ENCODE measurements at places on chromosomes 4 and X.

- DNase-seq, result no peak
These were observed 56.6 kb upstream of the PACRGL start for GRCh38 chr4:20643631-20644030.

DNA sequence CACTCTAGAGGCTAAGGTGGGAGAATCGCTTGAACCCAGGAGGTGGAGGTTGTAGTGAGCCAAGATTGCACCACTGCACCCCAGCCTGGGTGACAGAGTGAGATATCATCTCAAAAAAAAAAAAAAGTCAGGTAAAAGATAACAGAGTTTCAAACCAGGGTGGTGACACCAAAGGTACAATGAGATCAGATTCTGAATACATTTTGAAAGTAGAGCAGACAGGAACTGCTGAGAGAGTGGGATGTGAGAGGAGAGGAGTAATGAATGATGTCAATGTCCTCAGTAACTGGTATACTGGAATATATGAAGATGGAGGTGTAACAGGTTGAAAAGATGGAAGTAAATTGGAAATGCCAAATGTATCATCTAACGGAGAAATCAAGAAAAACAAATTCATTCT, 135.6 kb downstream of the CAMK2D start:
- no peak for DNase-seq

GRCh38 chrX:55142206-55142918, 53.5 kb downstream of the PAGE2 start:
- DNase-seq, result no peak

DNA sequence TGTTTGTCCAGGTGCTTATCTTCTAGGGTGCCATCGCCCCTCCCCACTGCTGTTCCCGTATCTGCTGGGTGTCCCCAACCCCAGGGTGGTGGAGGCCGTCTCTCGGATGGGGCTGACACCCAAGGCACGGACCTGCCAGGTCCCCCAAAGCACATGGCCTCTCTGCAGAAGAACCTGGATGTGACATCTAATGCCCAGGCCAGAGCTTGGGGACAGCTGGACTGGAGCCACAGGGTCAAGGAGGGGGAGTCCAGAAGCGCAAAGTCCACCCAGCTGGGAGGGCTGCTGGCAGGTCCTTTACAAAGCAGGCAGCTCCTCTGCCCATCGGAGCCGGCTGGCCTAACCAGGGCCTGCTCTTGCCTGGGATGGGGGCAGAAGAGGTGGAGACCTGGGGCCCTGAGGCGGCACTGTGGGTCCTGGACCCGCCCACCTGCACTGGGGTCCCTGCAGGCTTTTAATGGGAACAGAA, 751 bp upstream of the DOK7 start:
- no peak for DNase-seq

- no peak for DNase-seq
These were observed 2.5 kb upstream of the RS1 start for GRCh38 chrX:18674417-18674787.

DNA sequence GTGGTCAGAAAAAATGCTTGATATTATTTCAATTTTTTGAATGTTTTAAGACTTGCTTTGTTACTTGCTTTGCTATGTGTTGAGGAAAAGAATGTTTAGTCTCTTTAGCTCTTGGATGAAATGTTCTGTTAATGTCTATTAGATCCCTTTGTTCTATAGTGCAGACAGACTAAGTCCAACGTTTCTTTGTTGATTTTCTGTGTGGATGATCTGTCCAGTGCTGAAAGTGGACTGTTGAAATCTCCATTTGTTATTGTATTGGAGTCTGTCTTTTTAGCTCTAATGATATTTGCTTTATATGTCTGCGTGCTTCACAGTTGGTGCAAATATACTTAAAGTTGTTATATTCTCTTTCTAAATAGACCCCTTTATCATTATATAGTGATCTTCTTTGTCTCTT, 220.6 kb downstream of the GUCY2F start:
- no peak for DNase-seq

DNA sequence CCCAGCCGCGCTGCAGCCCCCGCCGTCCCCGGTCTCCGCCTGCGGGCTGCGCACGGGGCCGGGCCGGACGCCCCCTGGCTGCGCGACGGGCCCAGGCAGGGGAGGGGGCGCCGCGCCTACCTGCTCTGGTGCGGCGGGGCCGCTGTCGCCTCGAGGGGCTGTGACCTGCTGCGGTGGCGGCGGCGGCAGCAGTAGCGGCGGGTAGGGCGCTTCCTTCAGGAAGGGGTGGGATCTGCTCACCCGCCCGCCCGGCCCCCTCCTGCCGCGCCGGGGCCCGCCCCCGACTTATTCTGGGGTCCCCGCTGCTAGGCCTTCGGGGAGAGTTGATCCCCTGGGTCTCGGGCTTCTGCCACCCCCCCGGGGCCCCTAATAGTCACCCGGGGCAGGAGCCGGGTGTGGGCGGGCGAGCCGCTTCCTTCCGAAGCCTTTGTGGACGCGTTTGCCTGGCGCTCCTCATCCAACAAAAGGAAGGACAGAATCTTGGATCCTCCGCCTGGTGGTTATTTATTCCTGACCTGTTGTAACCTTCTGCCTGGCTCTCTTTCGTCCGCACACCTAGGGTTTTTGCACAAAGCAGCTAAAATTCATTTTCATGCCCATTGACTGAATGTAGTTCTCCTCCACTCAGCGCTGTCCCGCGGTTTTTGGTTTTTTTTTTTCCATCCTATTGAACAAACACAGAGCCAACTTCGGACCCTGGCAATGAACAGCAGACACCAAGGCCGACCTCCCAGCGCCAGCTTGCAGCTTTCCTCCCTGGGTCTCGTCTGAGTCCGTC, at the start of gene TMEM150C:
TSS of gene TMEM150C (minus strand) at position 203 of the 778 bp plus-strand sequence. CDS start 57,331 bp downstream, outside the sequence.
- no peak for DNase-seq

DNA sequence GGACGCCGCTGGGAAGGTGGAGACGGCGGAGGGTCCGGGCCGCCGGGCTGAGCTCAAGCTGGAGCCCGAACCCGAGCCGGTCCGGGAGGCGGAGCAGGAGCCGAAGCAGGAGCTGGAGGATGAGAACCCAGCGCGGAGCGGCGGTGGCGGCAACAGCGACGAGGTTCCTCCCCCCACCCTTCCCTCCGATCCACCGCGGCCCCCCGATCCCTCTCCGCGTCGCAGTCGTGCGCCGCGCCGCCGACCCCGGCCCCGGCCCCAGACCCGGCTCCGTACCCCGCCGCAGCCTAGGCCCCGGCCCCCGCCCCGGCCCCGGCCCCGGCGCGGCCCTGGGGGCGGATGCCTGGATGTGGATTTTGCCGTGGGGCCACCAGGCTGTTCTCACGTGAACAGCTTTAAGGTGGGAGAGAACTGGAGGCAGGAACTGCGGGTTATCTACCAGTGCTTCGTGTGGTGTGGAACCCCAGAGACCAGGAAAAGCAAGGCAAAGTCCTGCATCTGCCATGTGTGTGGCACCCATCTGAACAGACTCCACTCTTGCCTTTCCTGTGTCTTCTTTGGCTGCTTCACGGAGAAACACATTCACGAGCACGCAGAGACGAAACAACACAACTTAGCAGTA, 483 bp downstream of the USP27X start:
- DNase-seq, result no peak

GRCh38 chr4:82358847-82359246, 14.9 kb downstream of the HNRNPD start:
- DNase-seq, result no peak
